ENCODE measurements at places on chromosomes 12 and 14. TPM values are rescaled to one million over a fixed set of nuclear protein-coding genes. Genes with fewer than 3 reads are reported as not detected.

LRTM2 gene
- total RNA-seq: not detected

AMN gene
- total RNA-seq: 0.08 TPM

OR6C68 gene
- total RNA-seq: not detected

HOXC9 gene
- 1.0 TPM for total RNA-seq

TMEM260 gene
- total RNA-seq: 22.6 TPM

WSCD2 gene
- total RNA-seq: not detected

BEST3 gene
- not detected for total RNA-seq

UTP20 gene
- 11.1 TPM for total RNA-seq

SPTLC2 gene
- 26.4 TPM for total RNA-seq

LAG3 gene
- not detected for total RNA-seq

MMP19 gene
- total RNA-seq: 38.4 TPM

DPPA3 gene
- not detected for total RNA-seq

IL22 gene
- total RNA-seq: not detected

CCDC198 gene
- total RNA-seq: not detected

ACOT6 gene
- not detected for total RNA-seq

NANOG gene
- total RNA-seq: not detected

ST8SIA1 gene
- total RNA-seq: under 0.01 TPM

TPPP2 gene
- not detected for total RNA-seq

FOXG1 gene
- not detected for total RNA-seq

AICDA gene
- total RNA-seq: not detected

MYO1H gene
- not detected for total RNA-seq

CBX5 gene
- total RNA-seq: 59.6 TPM

VDR gene
- 3.7 TPM for total RNA-seq

CABP1 gene
- total RNA-seq: 0.88 TPM

JAG2 gene
- total RNA-seq: 0.48 TPM

DIO3 gene
- total RNA-seq: 7.2 TPM

NAA30 gene
- total RNA-seq: 9.6 TPM

OR11H12 gene
- total RNA-seq: not detected

MAP3K9 gene
- 1.7 TPM for total RNA-seq

NUAK1 gene
- total RNA-seq: 5.0 TPM

KRT82 gene
- total RNA-seq: not detected

FIGNL2 gene
- 0.13 TPM for total RNA-seq

TRPV4 gene
- total RNA-seq: 8.7 TPM

ZC3H10 gene
- total RNA-seq: 3.4 TPM

SNX6 gene
- total RNA-seq: 141 TPM

INHBE gene
- total RNA-seq: 0.24 TPM

SLC25A47 gene
- total RNA-seq: 0.48 TPM

ALDH2 gene
- 70.2 TPM for total RNA-seq

ACRBP gene
- 0.13 TPM for total RNA-seq

CBLN3 gene
- total RNA-seq: 5.3 TPM

KLHL33 gene
- not detected for total RNA-seq

TSPAN8 gene
- total RNA-seq: 0.13 TPM

SLCO1B1 gene
- not detected for total RNA-seq

GDF3 gene
- total RNA-seq: not detected

RNASE3 gene
- not detected for total RNA-seq

AKAP3 gene
- total RNA-seq: 5.2 TPM

FGF23 gene
- not detected for total RNA-seq

KLRD1 gene
- under 0.01 TPM for total RNA-seq

RNASE7 gene
- total RNA-seq: not detected

RBP5 gene
- total RNA-seq: not detected

IL26 gene
- total RNA-seq: not detected

All from epithelial cell of alveolus of lung (primary cell).